ENCODE measurements at places on chromosomes 1 and 21.

GRCh38 chr1:55235722-55236121 is 20.6 kb upstream of the USP24 start:
- DNase-seq = peak; percentile 60

DNA sequence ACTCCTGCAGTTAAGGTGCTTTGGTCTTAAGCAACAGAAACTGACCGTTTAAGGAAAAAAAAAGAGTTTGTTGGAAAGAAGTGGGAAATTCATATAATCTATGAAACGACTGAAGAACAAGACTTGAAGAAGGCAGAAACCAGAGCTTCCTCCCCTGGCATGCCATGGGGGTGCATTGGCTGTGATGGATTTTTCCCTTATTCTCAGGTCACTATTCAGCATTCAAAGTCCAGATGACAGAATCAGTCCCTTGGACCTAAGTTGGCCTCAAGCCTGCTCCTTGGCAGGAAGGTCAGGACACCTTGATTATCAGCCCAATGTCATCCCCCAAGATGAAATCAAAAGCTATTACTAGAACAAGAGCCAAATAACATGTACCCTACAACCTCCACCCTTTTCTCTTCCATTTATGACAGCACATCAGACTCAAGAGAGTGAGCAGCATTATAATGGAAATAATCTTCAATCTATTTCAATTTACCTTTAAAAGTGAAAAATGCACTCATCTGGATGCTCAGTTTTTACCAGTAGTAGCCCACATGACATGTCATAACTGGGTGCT is 15.8 kb upstream of the TMEM9 start:
- no peak for DNase-seq

DNA sequence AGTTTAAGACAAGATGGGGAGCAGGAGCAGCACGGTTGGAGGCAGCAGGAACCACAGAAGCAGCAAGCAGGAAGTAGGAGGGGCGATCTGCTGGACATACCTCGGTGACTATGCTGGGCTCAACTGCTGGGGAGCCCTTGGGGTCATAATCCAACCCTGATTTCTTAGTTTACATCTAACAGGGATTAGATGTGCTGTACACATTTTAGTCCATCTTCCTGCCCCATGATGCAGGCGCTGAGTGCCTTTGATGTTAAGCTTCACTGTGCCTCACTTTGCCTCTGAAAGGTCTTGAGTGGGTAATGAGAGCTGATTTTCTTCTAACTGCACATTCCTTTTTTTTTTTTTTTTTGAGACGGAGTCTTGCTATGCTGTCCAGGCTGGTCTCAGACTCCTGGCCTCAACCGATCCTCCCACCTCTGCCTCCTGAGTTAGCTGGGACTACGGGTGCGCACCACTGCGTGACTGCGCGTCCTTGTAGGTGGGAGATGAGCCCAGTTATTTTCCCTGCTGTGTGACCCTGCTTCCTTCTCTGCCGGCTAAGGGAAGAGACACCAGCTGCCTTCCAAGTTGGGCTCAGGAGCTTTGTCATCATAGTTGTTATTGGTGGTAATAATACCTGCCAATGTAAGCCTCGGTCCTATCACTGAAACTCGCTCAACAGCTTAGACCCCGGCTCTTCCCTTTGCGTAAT is 1.1 kb upstream of the RCAN3 start:
- peak; percentile 55 for DNase-seq

DNA sequence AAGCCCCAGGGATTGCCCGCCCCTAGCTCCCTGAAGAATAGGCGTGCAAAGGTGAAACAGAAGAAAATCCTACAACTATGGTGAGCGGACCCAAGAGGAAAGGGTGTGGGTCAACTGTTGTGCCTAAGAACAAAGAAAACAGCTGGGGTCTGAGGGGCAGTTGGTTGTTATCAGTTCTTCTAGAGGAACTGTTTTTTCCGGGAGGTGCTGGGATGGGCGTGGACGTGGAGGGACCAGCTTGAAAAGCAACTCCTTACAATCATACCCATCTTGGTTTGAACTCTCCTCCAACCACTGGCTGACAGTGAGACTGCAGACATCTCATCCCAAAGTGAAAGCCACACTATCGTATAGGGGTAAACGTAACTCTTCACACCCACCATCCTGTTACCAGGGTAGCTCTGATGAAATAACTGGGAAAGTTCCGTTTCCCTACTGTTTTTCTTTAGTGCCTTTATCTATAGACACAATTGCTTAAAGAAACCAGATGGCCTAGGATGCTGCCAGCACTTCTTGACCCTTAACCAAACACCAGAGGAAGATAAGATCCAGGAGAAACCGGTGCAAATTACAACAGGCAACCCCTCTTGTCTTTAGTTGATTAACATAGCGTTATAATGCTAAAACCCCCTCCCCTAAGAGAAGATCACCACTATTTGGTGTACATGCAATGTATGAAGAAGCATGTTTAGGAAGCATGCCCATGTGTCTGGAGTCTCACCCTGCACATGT is 25.6 kb upstream of the FAM89A start:
- no peak for DNase-seq

DNA sequence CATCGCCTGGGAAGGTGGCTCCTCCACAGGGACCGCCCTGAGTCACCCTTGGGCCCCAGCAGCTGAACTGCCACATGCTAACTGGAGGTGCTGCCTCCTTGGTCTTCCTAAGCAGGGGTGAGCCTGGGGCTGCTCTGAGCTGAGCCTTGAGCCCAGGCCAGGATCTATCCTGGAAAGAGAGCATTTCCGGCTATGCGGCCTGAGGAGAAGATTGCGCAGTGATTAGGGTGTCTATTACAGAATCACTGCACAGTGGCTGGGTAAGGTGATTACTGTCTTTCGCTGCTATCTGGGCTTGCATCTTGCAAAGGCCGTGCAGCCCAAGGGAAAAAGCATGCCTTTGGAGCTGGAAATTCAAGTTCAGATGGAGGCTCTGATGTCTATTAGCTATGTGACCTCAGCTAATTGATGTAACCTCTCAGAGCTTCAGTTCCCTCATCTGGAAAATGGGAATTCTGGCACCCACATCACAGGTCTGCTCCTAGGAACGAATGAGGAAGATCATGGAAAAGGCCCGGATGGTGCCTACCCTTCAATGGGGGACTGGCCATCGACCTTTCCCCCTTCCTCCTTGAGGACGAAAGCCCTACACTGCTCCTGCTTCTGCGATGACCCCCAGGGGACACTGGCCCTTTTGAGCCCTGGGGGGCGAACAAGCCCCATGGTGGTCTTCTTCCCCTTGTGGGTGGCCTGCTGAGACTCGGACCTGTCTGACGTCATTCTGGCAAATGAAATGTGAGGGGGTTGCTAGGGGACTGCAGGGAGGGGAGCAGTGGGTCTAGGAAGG is 38.0 kb downstream of the GPR161 start:
- no peak for DNase-seq

DNA sequence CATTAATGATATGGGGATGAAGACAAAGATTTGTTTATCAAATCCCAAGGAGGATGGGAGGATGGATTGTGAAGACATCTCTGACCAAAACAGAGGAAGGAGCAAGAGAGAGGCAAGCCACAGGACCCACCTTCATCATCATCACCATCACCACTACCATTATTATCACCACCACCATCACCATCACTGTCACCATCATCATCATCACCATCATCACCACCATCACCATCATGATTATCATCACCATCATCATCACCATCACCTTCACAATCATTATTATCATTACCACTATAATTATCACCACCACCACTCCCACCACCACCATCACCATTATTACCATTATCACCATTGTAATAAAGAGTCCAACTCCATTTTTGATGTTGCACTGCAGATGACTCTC is 482.5 kb downstream of the PTPRU start:
- no peak for DNase-seq

- DNase-seq = no peak
Observed at GRCh38 chr1:180722586-180722985, 90.8 kb downstream of the XPR1 start.

GRCh38 chr21:21085206-21085605 is 87.0 kb downstream of the NCAM2 start:
- peak; percentile 8 for DNase-seq

DNA sequence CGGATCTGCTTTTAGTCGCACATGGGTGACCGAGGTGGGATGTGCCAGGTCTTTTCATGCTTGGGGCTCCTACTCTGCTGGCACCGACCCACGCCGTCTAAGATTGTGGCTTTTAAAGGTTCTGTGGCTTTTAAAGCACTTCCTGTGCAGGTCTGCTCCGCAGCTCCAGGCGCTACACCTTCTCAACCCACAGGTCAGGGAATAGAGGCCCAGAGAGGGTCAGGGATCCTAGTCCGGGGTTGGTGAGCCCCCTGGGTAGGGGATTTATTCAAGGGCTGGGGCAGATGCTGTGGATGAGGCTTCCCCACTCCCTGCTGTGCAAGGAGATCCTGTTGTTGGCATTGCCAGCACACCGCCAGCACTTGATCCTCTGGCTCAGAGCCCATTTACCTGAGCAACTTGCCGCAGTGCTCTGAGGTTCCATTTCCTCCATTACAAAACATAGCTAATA is 212.8 kb upstream of the RAB4A start:
- DNase-seq = peak; percentile 96

- DNase-seq = no peak
Observed at GRCh38 chr1:65992165-65992821, 199.6 kb downstream of the PDE4B start.

DNA sequence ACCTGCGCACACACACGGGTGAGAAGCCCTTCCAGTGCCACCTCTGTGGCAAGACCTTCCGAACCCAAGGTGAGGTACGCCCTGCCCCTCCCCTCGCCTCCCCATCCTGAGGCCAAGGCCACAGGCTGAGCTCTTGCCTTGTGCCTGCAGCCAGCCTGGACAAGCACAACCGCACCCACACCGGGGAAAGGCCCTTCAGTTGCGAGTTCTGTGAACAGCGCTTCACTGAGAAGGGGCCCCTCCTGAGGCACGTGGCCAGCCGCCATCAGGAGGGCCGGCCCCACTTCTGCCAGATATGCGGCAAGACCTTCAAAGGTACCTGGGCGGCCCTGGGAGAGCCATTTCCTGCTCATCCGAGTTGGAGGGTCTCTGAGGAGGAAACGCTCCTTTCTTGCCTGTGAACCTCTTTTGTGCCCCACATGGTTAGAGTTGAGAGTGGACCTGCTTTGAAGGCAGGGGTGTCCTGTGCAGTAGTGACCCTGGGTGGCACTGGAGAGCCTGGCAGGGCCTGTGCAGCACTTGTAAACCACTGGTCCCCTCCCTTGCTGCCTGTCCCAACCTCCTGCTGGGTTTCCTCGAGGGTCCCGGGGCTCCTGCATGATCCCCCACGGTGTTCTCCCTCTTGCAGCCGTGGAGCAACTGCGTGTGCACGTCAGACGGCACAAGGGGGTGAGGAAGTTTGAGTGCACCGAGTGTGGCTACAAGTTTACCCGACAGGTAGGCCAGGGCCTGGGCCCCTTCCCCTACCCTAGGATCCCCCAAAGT is 8.5 kb downstream of the ZBTB48 start:
- DNase-seq = no peak

DNA sequence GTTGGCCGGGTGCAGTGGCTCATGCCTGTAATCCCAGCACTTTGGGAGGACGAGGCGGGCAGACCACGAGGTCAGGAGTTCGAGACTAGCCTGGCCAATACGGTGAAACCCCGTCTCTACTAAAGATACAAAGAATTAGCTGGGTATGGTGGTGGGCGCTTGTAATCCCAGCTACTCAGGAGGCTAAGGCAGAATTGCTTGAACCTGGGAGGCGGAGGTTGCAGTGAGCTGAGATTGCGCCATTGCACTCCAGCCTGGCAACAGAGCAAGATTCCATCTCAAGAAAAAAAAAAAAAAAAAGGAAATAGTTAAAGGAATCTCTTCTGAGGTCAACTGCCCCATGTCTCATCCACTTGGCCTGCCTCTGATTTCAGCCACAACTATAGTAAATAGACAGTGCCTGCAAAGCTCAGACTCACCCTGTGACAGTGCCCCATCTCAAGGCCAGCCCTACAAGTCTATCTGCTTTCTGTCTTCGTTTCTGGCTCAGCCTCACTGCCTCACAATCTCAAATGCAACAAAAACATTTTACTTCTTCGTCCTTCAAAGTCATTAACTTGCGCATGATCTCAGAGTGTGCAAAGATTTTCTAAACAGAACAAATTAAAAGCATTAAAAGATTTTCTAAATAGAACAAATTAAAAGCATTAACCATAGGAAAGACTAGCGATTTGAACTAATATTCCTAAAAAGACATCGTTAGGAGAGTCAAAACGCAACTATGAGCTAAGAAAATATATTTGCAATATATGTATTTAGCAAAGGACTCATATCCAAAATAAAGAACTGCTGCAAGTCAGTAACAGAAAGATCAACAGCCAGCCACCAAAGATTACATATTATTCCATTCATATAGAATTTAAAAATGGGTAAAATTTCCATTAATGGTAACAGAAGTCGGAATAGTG is 65.0 kb upstream of the PRDX6 start:
- DNase-seq = no peak

- no peak for DNase-seq
Observed at GRCh38 chr1:174740249-174740968, 259.3 kb upstream of the CACYBP start.

GRCh38 chr1:51488372-51489050 is 30.6 kb downstream of the EPS15 start:
- DNase-seq = no peak

GRCh38 chr1:57086154-57086553 is 120.3 kb upstream of the C8B start:
- no peak for DNase-seq

- DNase-seq = no peak
Observed at GRCh38 chr1:33284049-33284448, 27.8 kb downstream of the ZNF362 start.

DNA sequence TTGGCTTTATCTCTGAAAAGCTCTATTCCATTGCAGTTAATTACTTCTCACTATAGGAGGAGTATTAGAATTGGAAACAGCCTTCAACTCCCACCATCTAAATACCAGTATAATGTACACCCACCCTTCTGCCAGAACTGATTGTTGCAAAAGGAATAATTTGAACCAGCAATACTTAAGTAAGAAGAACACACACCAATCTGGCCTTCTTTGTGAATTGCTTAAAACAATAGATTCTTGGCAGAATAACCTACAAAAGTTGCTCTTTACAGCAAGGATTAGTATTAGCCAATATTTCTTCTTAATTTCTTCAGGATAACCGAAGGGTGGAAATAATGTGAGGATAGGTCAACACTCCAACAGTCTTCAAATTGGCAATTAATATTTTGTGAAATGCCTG is 54.9 kb upstream of the ADAMTS5 start:
- no peak for DNase-seq

GRCh38 chr1:215458562-215458961 is 108.5 kb upstream of the KCTD3 start:
- no peak for DNase-seq

- no peak for DNase-seq
Observed at GRCh38 chr1:218537122-218537913, 192.2 kb downstream of the TGFB2 start.

DNA sequence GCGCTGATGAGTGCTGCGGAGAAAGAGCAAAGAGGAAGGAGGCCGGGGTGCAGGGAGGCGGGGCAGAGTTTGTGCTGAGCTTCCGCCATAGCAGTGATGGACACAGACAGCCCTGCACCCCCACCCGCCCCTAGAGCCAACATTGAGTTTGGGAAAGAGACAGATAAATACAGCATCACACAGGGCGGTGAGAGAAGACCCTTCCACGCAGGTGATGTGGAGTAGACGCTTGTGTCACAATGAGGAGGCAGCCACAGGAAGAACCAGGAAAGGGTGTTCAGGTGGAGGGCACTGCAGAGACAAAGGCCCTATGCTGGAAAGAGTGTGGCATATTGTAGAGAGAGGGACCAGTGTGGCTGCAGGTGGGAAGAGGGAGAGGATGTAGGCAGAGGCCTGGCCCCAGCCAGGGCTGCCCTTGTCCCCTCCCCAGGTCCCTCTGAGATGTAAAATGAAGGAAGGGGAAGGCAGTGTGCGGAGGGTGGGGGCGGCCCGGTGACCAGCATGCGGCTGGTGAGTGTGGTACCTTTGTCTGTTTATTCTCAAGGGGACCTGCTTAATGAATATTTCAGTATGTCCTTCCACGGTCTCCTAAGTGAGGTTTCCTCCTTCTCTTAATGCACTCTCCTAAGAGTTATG is 194.4 kb upstream of the TMEM51 start:
- no peak for DNase-seq

Measured in RPMI8226 (cell line).